ENCODE measurements at places on chromosomes 7 and 10.

GRCh38 chr7:94295850-94296249 lies 98.8 kb upstream of the COL1A2 start:
- DNase-seq, result no peak

DNA sequence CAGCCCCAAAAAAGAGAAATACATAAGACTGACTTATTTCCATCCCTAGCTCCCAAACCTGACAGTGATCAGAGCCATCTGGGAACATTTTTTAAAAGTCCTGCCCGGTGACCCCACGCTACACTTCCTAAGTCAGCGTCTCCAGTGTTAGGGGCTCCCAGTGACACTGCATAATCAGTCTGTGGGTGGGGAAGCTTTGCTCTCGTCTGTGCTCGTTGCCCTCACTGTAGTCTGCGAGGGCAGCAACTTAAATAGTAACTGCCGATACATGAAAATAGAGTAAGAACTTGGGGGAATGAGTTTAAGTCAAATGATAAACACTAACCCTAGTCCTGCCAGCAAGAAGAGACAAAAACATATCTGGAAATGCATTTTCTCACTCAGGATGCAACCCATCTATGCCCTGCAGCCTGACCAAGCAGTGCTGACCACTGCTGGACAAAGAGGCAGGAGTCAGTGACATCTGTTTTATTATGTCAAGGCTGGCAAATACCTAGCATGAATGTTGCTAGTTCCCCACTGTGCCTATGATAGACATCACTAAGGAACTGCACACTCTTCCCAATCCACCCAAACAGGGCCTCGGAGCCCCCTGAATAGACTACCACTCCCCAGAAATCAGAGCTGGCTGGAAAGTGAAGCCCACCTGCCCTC lies 18.7 kb downstream of the ERCC6 start:
- no peak for DNase-seq

GRCh38 chr10:29671228-29671780 lies 36.5 kb upstream of the SVIL start:
- no peak for DNase-seq

DNA sequence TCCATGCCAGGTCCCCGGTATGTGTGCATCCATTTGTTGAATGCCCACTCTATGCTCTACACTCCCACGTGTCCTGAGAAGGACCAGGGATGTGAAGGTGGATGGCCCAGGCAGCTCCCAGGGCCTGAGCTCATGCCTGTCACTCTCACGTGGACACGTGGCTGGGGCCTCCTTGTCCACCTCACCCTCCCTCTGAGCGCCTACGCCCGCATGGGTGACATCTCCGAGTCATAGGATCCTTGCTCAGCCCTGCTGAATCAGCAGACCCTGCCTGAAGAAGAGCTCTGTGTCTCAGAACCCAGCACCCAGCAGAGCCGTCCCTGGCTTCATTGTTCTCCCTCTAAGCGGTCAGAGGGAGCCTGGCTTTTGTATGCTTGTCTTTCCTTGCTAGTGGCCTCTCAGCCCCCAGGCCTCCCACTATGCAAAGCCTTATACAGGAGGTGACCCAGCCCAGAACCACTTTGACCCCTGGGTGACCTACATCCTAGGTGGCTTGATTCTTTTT lies 107.9 kb upstream of the PPIF start:
- no peak for DNase-seq

- no peak for DNase-seq
Observed at GRCh38 chr10:113180401-113181154, 230.5 kb downstream of the TCF7L2 start.

GRCh38 chr7:23349484-23350157 lies 50.5 kb downstream of the MALSU1 start:
- no peak for DNase-seq

DNA sequence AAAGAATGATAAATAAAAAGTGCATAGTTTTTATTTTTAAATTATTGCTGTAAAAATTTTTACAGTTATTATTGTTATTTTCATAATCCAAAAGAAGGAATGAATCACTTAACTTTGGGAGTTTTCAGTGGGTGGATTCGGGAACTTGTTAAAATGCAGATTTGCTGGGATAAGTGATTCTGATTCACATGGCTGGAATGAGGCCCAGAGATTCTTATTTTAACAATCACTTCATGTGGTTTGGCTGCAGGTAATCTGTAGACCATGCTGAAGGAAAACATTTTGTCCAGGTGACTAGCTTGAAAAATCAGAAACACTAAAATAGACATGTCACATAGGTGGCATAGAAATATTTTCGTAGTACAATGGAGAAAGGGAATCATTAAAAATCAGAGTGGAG lies 13.9 kb downstream of the CROT start:
- no peak for DNase-seq

- no peak for DNase-seq
Observed at GRCh38 chr10:77105761-77106221, 531.8 kb downstream of the KCNMA1 start.

GRCh38 chr7:121039510-121039822 lies 51.0 kb downstream of the CPED1 start:
- no peak for DNase-seq

GRCh38 chr10:80156216-80156615 lies 23.7 kb downstream of the PLAC9 start:
- no peak for DNase-seq

GRCh38 chr10:104658067-104658466 lies 17.0 kb downstream of the SORCS3 start:
- DNase-seq, result no peak

- no peak for DNase-seq
Observed at GRCh38 chr7:135736586-135737305, 8.8 kb upstream of the SLC13A4 start.

- no peak for DNase-seq
Observed at GRCh38 chr10:89869180-89869579, 167.8 kb downstream of the KIF20B start.

DNA sequence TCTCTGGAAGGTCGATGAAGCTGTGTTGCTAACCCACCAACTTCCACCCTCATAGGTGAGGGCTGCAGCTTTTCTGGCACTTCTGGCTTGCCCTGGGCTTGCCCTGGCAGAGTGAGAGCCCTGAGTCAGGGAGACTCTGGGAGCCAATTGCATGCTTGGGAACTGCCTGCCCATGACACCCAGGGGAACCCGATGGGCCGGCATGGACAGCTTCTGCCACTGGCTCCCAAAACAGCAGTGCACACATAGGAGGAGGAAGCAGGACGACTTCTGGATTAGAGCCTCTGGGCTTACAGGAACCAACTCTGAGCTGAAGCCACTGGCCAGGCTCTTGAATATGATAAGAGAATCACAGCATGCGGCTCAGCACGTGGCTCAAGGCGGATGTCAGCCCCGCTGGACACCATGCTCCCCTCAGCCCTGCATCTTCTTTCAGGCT lies 135.2 kb upstream of the UNC5B start:
- no peak for DNase-seq

DNA sequence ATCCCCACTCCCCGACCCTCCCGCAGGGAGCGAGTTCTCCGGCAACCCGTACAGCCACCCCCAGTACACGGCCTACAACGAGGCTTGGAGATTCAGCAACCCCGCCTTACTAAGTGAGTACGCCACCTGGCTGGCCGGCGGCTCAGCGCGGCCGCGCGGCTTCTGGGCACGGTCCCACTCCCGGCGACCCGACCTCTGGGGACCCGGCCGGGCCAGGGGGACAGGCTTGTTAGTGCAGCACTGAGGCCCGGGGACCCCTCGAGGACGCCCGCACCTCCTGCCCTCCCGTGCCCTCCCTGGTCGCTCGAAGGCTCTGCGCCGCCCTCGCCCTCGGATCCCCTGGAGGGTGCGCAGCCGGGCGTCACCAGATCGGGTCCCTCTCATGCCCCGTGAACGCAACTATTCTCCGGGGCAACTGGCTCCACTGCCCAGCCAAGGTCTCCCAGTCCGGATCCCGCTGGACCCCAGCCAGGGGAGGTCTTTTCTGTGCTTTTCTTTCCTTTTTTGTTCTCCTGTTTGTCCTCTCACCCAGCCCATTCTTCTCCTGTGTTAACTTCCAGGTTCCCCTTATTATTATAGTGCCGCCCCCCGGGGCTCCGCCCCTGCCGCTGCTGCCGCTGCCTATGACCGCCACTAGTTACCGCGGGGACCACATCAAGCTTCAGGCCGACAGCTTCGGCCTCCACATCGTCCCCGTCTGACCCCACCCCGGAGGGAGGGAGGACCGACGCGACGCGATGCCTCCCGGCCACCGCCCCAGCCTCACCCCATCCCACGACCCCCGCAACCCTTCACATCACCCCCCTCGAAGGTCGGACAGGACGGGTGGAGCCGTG lies 81.8 kb downstream of the PAX2 start:
- no peak for DNase-seq

DNA sequence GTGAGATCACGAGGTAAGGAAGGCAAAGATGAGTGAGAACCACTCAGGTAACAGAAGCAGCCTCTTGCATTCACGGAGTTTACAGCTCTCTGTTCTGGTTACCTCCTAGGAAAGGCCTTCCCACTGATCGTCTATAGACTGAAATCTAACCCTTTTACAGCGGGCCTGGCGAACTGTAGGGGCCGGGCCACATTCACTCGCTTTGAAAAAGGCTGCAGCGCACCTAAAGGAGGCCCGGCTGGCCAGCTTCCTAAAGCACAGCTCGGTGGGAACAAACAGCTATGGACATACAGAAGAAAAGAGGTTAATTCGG lies 565 bp downstream of the ATP5MK start:
- DNase-seq, result no peak

DNA sequence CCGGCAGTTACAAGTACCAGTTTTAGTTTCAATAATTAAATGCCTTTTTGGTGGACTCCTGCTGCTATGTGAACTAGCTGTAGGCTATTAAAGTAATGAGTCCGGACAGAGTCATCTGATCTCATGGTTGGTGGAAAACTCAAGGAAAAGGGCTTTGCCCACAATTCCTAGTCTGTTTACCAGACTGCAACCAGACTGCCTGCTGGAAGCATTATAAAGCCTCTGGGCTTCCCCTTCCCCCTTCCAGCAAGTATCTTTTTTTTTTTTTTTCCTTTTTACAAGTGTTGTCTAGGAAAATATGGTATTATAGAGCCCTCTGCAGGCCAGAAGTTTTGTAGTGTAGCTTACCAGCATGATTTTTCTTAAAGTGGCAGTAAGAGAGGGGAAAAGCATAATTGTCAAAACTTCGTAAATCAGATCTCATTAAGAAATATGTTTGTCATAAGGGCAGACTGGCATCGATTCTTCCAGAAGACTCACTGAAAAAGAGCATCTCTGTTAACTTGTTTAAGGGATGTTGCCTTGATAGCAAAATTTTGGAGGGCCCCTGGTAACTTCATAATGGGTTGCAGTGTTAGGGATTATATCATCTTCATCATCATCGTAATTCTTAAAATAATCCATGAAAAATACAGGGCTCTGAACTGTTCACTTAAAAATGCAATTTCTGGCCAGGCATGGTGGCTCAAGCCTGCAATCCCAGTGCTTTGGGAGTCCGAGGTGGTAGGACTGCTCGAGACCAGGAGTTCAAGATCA lies 181.3 kb downstream of the TAX1BP1 start:
- no peak for DNase-seq

GRCh38 chr7:128763541-128763940 lies 12.1 kb downstream of the OPN1SW start:
- no peak for DNase-seq

DNA sequence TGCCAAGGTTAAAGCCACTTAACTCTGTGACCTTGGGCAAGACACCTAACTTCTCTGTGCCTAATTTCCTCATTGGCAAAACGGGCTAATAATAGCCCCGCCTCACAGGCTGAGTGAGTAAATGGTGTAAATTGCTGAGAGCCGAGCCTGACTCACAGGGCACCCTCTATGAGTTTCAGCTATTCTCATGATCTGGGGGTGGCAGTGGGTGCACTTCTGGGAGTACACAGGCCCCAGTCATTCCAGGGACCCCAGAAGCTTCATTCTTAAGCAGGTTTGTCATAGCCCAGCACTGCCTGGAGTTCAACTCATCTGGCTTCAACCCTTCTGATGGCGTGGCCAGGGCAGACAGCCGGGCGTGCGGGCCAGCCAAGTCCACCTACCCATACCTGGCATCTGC lies 137.2 kb downstream of the GRID1 start:
- DNase-seq, result no peak

GRCh38 chr10:132356621-132357195 lies 24.7 kb downstream of the LRRC27 start:
- no peak for DNase-seq

GRCh38 chr7:107860279-107860961 lies 30.6 kb upstream of the DLD start:
- DNase-seq, result no peak

DNA sequence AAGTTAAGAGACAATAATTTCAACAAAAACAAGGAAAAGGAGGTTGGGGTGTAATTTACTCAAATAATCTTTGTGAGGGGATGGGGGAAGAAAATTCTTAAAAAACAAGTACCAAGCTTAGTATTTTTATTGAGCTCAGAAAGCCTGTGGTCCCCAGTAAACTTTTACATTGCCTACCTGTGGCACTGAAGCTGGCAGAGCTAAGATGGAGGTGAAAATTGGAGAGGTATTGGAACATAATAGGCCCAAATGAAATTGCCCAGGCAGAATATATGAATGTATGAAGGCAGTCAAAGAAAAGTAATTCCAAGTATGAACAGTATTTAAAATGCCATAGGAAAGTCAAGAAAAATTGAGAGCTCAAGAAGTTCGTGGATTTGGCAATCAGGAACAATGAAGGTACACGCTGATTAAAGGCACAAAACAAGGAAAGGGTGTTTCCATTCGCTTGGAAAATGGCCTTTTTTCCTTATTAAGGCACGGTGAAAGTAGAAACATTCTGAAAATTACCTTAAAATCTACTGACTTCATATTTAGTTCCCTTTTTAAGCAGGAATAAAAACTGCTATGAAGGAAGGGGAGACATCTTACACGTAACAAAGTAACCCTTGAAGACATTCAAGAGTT lies 3.4 kb upstream of the KMT2E start:
- no peak for DNase-seq

DNA sequence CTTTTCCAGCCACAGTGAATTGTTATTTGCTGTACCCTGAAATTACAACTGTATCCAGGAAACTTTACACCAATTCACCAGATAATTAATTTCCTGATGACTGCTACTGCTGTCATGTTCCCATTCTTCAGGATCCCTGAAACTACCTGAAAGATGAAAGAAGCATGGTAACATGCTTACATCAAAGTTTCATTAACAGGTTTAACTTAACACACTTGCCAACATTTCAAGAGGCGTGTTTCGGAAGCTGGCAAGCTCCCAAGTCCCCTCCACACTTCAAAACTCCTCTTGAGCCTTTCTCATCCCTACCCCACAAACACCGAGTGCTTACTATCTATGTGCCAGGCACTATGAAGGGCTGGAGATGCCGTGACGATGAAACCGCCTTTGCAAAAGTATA lies 88.6 kb downstream of the MPP7 start:
- no peak for DNase-seq

GRCh38 chr10:81886939-81887338 lies 11.9 kb downstream of the NRG3 start:
- no peak for DNase-seq

- no peak for DNase-seq
Observed at GRCh38 chr7:95590387-95591248, 5.7 kb downstream of the PDK4 start.

- no peak for DNase-seq
Observed at GRCh38 chr7:69895446-69895845, 297.2 kb downstream of the AUTS2 start.

Measured in stimulated activated CD4-positive, alpha-beta T cell treated with anti-CD3 and anti-CD28 coated beads, TNF-alpha, amount 100 ng/mL, for 4 hours (primary cell).